ENCODE measurements at places on chromosomes 5 and 9.

DNA sequence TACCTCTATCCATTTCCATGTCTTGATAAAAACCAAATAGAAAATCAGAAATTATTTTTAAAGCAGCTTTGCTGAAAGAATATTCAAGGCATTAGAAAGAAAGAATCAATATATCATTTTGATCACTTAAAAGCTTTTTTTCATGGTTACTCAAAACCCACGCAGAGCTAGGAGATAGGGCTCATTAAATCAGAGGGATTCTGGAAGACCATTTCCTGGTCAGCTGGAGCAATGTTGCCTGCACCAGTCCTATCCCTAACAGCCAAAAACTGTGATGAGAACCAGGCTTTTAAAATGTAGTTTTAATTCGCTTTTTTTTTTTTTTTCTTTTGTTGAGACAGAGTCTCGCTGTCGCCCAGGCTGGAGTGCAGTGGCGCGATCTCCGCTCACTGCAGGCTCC is 72.3 kb downstream of the ARSB start:
- no peak for DNase-seq

- no peak for DNase-seq
These were observed 511.3 kb upstream of the ADAMTS16 start for GRCh38 chr5:4628645-4629385.

- DNase-seq, result no peak
These were observed at the start of gene ADAMTS13 for GRCh38 chr9:133421615-133422542. ADAMTS13 (plus strand) TSS chr9:133422367; CDS start chr9:133422444, 77 bp downstream.

- peak; percentile 39 for DNase-seq
These were observed 78.7 kb downstream of the CRB2 start for GRCh38 chr9:123434619-123435240.

GRCh38 chr9:111298731-111299598 is 31.1 kb downstream of the OR2K2 start:
- no peak for DNase-seq

GRCh38 chr5:107930891-107931290 is 260.2 kb upstream of the EFNA5 start:
- no peak for DNase-seq

DNA sequence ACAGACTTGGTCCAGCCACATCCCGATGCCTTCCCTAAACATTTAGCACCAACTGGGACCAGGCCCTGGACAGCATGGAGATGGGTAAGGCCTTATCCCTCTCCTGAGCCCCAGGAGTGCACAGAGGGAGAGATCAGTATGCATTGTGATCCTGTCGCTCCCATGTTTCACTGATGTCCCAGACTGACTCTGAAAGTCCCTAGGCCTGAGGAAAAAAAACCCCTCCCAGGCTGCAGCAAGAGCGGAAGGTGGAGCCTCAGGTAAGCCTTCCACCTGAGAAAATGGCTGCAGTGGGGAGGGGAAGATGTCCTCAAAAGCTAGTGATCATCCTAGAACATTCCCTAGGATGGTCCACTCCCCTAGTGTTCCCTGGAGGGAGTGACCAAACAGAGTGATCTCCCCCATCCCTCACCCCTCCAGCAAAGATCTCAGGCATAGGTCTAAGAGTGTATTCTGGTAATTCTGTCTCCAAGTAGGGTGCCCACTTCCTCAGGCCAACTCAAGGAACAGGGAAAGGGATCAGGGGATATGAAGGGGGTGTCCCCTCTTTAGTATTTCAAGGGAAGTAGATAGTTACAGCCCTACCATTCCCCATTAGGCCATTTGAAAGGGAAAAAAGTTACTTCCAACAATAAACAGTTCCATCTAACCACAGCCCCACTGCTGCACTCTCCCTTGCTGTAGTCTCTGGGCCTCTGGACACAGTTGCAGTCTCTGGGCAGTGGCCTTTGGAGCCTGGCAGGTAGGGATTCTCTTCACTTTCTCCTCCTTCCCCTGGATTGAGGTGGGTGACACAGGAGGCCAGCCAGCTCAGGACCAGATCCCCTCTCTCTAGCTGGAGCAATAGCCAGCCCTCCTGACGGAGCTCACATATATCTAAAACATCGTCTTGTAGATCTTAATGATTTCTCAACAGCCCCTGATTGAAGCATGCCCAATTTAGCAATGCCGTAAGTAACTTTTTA is 6.8 kb upstream of the CXXC5 start:
- DNase-seq, result peak; percentile 62

GRCh38 chr5:757346-757930 is 27.1 kb downstream of the ZDHHC11B start:
- DNase-seq, result peak; percentile 92

- DNase-seq, result no peak
These were observed 31.6 kb downstream of the PTGS1 start for GRCh38 chr9:122402403-122402871.

DNA sequence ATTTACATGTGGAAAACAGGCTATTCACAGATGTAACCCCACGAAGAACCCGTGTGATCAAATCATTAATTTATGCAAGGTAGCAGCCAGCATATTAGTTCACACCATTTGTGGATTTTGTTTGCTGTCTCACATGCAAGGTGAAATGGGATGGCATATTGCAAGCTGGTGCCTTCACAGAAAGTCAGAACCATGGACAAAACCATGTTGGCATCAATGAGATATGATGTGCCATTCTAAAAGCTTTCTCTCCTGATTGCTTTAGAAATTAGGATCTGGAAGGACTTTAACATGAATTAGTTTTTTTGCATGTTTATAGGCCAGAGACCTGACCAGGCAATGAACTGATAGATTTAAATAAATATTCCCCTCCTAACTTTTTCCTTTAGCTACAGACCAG is 129.3 kb downstream of the SEMA6A start:
- DNase-seq, result no peak

- DNase-seq, result no peak
These were observed 296.0 kb upstream of the ACTBL2 start for GRCh38 chr5:57778501-57779091.

DNA sequence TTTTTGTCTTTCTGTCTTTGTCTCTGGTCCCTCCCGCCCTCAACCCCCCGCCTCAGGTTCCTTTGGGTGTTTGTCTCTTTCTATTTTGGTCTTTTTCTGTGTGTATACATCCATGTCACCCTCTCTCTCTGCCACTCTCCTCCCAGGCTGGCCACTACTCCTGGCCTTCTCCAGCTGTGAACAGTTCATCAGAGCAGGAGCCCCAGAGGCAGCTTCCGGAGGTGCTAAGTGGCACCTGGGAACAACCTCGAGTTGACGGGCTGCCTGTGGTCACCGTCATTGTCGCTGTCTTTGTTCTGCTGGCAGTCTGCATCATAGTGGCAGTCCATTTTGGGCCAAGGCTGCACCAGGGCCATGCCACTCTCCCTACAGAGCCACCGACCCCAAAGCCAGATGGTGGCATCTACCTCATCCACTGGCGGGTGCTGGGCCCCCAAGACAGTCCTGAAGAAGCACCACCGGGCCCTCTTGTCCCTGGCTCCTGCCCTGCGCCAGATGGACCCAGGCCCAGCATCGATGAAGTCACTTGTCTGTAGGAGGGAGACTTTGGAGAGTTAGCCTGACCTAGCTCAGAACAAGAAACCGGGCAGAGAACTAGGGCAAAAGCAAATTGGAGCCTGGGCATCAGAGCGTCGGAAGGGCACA is 1.7 kb downstream of the SMIM33 start:
- no peak for DNase-seq

GRCh38 chr5:173035904-173036707 is 20.0 kb upstream of the CREBRF start:
- no peak for DNase-seq

- no peak for DNase-seq
These were observed 15.5 kb downstream of the B4GALT1 start for GRCh38 chr9:33151601-33152000.

- DNase-seq, result peak; percentile 83
These were observed 150.4 kb downstream of the C5orf15 start for GRCh38 chr5:133818031-133818431.
